ENCODE measurements at places on chromosomes 4 and X.

GRCh38 chr4:8675906-8676305, 83.3 kb downstream of the CPZ start:
- DNase-seq: no peak

DNA sequence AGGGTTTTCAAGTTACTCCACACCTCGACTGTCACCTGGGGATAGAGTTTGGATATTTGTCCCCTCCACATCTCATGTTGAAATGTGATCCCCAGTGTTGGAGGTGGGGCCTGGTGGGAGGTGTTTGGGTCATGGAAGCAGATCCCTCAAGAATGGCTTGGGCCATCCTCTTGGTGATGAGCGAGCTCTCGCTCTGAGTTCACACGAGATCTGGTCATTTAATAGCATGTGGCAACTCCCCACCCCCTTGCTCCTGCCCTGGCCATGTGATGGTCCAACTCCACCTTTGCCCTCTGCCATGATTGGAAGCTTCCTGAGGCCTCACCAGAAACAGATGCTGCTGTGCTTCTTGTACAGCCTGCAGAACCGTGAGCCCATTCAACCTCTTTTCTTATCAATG, 8.3 kb downstream of the CTAG1A start:
- no peak for DNase-seq

GRCh38 chr4:123776267-123776666, 379.7 kb downstream of the SPRY1 start:
- no peak for DNase-seq

- no peak for DNase-seq
Observed at GRCh38 chrX:24153178-24153795, 3.8 kb downstream of the ZFX start.

GRCh38 chr4:132792310-132792709, 356.8 kb upstream of the PCDH10 start:
- DNase-seq: no peak

GRCh38 chrX:103330681-103331288, 746 bp downstream of the TCEAL7 start:
- DNase-seq: no peak

DNA sequence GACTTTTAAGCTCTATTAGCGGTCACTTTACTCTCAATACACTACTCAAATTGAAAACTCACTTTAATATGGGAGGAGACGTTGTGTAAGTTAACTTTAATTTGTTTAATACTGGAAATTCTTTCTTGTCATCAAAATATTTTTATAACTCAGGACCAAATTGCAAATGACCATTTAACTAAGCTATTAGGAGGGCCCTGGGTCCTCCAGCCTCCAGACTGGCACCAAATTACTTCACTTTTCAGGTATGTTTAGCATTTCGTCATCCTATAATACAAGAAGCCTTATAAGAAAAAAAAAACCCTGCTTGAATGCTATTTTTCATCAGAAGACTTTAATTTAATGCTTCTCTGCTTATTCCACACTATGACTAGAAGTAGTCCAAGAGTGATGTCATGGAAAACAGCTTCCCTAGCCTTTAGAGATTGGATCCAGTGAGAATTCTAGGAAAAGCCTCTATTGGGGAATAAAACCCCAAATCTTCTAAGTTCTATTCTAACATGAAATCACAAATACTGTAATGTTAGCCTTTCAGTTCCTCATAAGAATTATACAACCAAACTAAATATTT, 6.6 kb downstream of the KLHL15 start:
- no peak for DNase-seq

DNA sequence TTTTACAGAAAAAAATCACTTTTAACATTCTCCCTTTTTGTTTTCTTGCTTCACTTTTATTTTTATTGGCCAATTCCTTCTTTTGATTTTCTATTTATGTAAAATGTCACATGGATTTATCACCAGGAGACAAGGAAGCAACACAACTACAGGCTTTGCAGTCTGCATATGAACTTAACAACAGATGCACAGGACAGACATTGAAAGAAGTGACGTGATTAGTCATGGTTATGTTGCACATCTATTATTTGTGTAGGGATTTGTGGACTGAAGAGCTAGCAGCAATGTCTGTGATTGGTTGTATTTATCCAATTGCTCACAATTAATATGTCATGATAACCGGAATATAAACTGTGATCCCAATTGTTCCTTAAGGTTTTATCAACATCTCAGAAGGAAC, 147.8 kb upstream of the KLF3 start:
- no peak for DNase-seq

DNA sequence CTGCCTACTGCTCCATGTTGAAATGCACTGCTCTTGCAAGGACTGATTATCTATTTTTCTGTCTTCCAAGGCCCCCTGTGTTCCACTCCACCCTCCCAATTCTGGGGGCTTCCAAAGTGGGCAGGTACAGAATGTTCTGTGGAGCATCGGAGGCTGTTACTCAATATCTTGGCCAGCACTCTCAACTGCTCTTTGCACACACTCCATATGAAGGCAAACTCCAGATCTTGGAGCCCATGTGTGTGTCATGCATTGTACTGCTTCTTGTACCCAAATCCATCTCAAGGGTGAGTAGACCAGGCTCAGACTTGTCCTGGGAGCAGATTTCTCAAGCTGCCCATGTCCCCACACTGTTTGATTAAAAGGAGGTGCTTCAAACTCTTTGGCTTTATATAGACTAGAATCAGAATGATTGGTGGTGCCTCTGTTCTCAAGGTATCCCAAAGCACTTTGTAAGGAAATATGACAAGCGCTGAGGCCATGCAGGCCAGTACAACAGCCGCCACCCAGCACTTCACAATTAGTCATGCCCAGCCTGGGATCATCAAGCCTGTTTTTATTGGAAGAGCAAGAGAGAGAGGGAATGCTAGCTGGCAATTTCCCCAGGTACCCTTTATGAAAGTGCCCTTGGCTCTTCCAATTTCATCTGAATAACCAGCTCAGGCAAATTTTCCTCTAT, 44.3 kb downstream of the AR start:
- DNase-seq: no peak

GRCh38 chr4:78653655-78654054, 102.1 kb downstream of the ANXA3 start:
- DNase-seq: no peak

GRCh38 chr4:149136951-149137620, 678.6 kb downstream of the IQCM start:
- no peak for DNase-seq

DNA sequence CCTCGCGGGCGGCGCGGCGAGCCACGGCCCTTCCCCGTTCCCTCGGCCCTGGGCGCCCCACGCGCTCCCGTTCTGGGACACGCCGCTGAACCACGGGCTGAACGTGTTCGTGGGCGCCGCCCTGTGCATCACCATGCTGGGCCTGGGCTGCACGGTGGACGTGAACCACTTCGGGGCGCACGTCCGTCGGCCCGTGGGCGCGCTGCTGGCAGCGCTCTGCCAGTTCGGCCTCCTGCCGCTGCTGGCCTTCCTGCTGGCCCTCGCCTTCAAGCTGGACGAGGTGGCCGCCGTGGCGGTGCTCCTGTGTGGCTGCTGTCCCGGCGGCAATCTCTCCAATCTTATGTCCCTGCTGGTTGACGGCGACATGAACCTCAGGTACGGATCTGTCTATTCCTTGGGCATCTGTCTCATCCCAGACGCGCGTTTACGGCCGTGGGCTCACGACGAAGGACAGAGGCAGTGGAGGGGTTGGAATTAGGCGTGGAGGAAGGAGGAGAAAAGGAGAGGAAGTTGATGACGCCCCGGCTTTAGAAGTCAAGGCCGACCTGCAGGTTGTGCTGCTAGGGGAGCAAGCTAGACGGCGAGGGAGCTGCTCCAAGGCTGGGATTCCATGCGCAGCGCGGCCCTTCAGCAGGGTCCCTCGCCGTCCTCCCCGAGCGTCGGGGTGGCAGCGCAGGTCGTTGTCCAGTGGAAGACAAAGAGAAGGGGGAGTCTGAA, 792 bp downstream of the SLC10A4 start:
- no peak for DNase-seq

DNA sequence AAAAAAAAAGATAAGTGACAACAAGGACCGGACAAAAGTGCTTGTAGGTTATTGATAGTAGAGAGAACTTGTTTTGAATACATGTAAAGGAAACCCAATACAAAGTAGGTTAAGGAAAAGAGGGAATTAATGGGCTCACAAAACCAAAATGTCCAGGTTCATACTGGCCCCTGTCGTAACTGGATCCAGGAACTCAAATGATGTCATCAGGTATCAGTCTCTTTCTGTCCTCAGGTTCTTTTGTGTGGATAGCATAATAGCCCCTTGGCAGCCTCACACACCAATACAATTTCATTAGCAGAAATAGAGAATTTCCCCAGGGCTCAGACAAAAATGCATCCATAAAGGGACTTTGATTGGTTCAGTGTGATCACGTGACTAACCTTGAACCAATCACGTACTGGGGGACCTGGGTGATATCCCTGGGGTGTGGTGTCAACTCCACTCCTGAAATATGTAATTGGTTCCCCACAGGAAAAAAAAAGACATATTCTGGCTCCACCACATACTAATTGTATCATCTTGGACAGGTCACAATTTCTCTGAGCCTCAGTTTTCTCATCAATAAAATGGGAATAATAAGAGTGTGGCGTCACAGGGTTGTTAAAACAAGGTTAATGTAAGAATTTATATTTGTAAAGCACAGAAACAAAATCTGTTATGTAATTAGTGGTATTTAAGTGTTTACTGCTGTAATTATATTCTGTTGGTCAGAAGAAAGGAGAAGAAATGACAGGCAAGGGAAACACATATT, 174.8 kb downstream of the PDGFRA start:
- no peak for DNase-seq

GRCh38 chr4:153204728-153205648, 745 bp downstream of the TRIM2 start:
- DNase-seq: no peak

GRCh38 chr4:1126506-1126905, 13.1 kb upstream of the RNF212 start:
- DNase-seq: no peak

DNA sequence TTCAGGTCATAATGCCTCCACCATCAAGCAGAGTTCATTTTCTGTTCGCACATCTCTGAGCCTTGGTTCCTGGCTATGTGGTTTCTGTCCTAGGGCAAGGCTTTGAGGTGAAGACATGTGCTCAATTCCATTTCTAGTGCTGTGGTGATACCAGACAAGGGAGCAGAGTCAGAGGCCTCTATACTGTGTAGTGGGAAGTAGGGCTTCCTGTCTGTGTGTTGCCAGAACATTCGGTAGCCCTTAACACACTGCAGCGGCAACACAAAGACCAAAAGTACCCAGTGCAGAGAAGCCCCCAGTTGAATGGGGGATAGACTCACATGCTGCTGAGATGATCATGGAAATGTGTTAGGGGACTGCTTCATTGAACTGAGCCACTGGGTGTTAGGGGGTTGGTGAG, 56.4 kb downstream of the STARD8 start:
- DNase-seq: no peak

DNA sequence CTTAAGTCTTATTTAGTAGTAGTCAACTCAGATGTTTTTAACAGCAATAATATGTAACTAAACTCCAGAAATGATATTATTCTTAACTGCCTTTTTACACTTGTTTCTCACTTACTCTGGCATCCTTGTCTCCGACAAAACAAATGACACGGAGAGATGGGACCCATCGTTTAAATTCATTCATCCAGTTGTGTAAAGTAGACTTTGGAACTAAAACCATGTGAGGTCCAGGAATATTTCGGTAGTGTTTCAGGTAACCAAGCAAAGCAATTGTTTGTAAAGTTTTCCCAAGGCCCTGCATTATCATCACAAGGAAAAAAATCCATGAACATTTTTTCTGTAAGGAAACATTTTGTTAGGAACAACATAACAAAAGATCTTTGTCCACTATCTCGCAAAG, 11.6 kb downstream of the SMARCA1 start:
- DNase-seq: no peak

All from NCI-H1417 treated with DMSO at 0.1 percent for 48 hours (cell line).